Stimulated activated CD8-positive, alpha-beta memory T cell treated with anti-CD3 and anti-CD28 coated beads, Interleukin-4, amount 100 ng/mL, for 4 hours (primary cell): ENCODE measurements at places on chromosomes 11 and 22.

DNA sequence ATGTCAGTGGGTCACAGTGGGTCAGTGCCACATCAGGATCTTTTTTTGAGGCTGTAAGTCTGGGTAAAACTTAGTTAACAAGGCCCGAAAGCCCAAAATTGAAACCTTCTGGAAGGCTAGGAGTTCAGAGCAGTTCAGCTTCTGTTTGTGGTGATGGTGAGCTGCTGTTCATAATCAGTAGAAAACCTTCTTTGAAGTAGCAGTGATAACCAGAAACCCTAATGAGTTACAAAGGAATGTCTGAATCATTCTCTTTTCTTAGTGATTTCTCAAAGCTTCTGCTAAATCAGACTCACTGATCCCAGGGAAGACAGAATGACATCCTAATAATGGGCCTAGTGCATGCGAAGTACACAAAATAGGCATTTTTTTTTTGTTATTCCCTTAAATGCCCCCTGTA is 124.7 kb downstream of the PARVA start:
- no peak for DNase-seq

DNA sequence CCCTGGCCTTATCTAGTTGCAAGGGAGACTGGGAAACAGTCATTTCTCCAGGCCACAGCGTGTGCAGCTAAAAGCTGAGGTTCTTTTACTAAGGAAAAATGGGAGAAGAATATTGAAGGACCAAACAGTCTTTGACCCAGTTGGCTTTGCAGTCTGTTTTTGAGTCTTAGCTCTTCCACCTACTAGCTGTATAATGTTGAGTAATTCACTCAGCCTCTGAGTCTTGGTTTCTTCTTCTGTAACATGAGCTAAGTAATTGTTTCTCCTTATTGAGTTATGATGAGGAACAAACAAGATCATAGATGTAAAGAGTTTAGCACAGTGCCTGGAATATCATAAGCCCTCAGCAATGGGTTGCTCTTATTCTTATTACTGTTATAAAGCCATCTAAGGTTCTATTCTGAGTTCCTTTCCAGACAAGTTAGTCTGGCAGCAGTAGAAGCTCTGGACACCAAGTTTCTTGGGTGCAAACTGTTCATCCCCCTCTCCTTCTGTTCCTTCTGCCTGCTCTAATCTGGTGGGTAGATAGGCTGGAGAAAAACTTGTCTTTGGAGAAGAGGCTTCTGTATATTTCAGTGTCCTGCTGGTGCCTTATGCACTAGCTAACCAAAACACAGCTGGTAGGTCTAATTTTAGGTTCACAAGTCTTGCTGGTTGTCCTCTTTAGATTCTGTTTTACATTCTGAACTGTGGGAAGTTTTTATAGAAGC is 13.5 kb downstream of the TRIM44 start:
- no peak for DNase-seq

DNA sequence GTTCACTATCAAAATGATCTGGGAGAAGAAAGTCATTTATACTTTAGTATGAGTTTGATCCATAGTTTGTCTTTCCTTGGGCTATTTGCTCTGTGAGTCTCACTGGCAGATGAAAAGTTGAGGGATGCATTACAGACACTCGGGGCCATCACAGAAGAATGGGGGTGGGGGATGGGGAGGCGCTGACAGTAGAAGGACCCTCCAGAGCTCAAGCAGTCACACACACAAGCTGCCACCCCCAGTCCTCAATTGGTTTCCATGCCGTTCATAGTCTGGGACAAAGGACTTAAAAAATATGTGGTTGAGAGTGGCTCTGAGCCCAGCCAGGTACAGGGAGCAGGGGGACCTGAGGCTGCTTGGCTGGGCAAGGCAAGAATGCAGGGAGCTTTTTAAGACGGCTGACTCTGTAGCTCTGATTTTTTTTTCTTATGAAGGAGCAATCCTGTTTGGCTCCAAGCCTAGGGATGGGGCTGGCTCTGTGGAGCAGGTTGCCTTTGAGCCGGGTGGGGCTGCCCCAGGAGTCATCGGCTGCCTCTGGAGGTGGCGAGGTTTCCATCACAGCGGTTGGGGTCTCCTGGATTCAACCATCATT is 13.3 kb upstream of the ANO1 start:
- no peak for DNase-seq

- DNase-seq: no peak
Measured at GRCh38 chr11:71155846-71156245, 96.5 kb downstream of the SHANK2 start.

DNA sequence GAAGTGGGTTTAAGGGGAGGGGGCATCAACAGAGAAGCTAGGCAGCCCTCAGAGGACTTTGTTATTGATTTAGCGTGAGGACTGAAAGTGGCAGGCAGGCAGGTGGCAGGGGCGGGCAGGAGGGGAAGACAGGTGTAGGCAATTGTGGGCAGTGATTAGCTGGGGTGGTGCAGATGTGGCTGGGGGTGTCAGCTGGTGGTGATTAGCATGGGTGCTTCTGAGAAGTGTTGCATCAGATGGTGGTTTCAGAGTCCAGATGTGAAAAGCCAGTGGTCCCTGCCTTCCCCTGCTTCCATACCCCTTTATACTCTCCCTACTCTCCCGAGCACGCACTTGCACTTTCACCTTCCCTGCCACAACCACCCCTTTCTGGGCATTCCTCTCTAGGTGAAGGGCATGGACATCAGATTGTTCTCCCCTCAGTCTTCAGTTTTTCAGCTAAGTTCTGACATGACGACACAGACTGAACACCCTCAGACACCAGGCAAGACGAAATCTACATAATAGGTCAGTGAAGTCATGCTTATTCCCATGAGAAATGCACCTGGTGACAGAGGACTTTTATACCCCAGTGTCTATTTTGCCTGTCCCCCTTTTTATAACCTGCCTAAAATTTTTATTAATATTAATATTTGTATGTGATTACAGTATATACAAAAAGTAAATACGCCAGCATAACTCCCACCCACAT is 435.7 kb upstream of the CADM1 start:
- no peak for DNase-seq

DNA sequence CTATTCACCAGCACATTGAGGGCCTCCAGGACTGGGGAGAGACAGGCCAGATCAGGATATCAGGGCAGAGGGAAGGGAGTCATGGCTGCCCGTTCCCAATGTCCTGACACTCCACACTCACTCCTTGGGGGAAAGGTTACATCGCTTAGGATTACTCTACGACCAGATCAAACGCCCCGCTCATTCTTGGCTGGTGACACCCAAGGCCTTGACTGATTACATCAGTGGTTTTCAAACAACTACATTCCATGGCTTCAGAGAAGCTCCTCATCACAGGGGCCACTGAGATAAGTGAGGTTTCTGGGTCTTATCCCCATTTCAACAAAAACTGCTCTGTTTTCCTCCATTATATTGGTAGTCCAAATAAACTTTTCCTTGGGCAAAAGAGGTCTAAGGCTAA is 15.0 kb downstream of the UBE2L6 start:
- no peak for DNase-seq

DNA sequence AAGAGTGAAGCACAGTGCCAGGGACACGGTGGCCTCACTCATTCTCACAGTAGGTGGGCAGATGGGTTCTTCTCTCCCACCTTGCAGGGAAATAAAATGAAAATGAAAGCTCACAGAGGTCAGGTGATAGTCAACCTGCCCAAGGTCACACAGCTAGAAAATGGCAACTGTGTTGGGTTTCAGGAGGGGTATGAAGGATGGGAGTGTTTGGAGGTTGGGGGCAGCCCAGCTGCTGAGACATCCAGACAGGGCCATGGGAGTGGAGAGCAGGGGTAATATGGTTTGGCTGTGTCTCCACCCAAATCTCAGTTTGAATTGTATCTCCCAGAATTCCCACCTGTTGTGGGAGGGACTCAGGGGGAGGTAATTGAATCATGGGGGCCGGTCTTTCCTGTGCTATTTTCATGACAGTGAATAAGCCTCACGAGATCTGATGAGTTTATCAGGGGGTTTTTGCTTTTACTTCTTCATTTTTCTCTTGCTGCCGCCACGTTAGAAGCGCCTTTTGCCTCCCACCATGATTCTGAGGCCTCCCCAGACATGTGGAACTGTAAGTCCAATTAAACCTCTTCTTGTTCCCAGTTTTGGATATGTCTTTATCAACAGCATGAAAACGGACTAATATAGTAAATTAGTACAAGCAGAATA is 247.0 kb downstream of the TENM4 start:
- DNase-seq: no peak

DNA sequence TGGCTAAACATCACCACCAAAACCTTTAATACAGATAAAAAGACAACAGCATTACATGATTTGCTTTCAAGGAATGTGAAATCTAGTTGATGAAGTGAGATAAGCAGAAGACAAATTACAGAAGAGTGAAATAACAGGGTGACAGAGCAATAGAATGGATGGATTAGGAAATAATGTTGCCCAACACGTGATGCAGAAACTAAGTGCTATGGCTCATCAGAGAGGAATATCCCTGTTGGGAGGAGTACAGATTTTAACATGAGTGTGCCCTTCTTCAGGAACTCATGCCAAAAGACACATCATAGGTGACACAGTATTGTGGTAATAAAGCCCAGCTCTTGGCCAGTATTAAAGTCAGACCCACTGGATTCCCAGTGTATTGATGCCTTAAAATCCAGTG is 176.6 kb upstream of the RAG2 start:
- DNase-seq: no peak

GRCh38 chr11:117610901-117611300 is 186.1 kb downstream of the DSCAML1 start:
- no peak for DNase-seq

- no peak for DNase-seq
Measured at GRCh38 chr22:47997052-47997590, 1234.7 kb downstream of the TBC1D22A start.

DNA sequence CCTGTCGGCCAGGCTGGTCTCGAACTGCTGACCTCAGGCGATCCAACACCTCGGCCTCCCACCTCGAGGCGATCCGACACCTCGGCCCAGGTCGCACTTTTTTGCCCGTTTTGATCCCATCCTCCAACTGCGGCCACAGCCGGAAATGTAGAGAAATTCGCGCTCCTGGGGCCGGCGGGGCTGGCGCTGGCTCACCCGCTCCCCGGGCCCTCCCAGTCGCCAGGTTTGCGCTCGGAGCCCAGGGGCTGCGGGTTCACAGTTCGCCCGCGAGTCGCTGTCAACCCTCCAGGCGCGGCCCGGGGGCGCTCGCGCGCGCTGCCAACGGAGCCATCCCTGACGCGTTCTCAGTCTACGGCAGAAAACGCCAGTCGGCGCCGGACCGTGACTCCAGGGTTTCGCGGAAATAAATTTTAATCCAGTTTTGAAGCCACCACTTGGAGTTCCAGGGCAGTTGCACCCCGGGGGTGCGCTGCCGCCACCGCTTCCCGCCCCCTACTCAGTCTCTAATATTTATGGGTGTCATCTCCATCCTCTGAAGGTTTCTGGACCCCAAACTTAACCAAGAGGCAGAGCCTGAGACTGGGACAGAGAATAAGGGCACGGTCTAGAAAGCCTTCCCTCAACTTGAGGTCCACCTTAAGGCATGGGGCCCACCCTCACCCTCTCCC is 1.5 kb upstream of the KLHDC7B start:
- peak; percentile 72 for DNase-seq

GRCh38 chr22:23514322-23515038 is 65.6 kb downstream of the IGLL1 start:
- no peak for DNase-seq

DNA sequence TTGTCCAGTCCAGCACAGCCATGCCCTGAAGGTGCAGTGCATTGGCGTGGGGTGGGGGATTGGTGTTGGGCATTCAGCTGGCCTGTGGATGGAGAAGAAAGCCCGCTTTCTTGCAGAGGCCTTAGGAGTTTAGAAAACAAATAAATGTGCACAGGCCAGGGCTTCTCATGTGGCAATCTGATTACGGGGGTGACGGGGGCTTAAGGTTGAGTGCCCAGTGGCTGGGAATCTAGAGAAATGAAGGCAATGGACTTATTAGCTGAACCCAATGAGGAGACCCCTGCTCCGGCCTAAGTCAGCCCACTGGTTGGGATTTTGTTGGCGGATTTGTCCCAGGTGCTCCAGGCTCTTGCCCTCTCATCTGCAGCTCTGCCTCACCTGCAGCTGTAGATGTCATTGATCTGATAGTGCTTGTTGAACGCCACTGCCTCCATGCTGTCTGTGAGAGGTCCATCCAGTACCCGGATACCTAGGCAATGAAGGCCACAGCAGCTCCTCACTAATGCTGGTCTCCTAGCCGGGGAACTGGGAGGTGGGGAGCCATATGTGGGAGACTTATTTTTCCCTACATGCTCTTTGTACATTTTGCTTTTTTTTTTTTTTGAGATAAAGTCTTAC is 6.2 kb downstream of the PCSK7 start:
- DNase-seq: no peak

DNA sequence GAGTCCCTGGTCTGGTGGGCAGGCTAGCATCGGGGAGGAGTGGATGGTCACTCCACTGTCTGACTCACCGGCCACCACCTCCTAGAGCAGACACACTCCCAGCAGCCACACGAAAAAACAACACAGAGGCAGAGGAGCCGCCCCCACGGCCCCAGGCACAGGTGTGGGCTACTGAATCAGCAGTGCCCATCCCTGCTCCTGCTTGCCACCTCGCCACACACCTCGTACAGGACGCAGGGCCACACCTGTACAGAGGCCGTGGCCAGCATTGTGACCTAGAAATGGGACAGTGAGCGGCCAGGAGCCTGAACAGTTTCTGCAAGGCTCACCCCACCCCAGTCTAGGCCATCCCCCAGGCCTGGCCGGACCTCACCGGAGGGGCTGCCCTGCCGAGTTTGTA is 14.0 kb downstream of the TRIM29 start:
- DNase-seq: no peak
